Stimulated activated CD8-positive, alpha-beta memory T cell treated with anti-CD3 and anti-CD28 coated beads, Interleukin-15, amount 100 ng/mL, for 4 hours (primary cell): ENCODE measurements at places on chromosomes 7 and 10.

DNA sequence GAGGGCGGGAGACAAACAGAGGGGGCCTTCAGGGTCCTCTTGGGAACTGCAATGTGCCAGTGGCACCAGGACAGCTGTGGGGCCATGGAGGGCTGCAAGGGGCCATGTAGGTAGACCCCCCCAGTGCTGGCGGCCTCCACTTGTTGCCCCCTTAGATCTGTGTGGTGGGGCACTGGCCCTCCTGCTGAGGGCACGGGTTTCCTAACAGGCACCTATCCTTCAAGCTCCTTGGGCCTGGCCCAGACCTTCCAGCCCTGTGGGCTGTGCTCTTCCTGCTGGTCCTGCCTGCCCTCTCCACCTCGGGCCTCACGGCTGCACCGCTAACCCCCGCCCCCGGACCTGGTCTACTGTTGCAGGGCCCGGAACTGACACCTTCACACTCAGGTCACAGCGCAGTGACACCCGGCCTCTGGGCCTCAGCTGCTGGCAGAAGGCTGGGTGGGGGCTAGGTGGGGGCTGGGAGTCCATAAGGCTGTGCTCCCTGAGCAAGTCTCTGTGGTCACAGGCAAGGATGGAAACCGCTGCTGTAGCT is 12.6 kb downstream of the RASGEF1A start:
- DNase-seq: no peak

DNA sequence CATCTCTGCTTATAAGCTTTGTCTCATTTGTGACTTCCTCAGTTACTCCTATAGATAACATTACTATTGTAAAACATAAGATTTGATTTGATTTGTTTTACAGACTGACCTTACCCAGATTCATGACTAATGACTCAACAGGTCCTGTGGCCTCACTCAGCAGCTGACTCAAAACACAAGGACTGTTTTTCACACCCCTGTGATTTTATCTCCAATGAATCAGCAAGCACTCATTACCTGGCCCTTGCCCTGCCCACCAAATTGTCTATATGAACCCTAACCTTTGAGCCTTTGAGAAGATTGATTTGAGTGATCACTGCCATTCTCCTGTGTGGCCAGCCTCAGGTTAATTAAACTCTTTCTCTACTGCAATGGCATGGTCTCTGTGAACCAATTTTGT is 1064.6 kb upstream of the LRRTM3 start:
- DNase-seq: no peak

GRCh38 chr10:113965683-113966082 is 78.0 kb upstream of the ADRB1 start:
- DNase-seq: no peak

DNA sequence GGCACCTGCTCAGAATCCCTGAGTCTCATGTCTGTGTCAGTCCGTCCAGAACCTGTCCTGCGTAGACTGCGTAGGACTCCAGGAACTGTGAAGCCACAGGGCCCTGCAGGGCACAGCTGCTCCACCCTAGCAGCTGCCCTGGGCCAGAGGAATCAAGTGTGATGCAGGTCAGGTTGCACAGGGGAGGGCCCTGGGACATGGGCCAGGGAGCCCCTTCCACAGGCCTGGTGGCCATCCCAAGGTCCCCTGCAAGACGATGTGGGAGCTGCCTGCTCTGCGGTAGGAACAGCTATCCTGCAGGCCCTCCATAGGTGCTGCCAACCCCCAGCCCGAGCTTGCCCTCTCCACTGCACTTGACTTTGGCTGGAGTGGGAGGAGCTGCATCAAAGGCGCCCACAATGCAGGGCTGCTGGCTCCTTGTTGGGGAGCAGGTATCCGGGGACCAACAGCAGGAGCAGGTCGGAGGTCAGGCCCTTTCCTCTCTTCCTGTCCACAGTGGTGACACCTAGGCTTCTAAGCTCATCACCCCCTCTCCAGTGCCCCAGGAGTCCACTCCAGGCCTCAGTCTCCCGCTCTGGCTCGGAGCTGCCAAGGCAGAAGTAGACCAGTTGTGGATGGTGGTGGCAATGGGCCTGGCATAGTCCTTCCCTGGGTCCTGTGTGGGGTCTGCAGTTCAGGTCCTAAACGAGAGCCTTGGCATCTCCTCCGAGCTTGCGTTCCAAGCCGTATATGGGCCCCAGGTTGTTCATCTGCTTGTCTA is 149.1 kb downstream of the MAPK8 start:
- DNase-seq: no peak

GRCh38 chr10:3527869-3528268 is 257.1 kb downstream of the KLF6 start:
- no peak for DNase-seq

GRCh38 chr7:128928159-128928813 is 9.4 kb upstream of the IRF5 start:
- no peak for DNase-seq

DNA sequence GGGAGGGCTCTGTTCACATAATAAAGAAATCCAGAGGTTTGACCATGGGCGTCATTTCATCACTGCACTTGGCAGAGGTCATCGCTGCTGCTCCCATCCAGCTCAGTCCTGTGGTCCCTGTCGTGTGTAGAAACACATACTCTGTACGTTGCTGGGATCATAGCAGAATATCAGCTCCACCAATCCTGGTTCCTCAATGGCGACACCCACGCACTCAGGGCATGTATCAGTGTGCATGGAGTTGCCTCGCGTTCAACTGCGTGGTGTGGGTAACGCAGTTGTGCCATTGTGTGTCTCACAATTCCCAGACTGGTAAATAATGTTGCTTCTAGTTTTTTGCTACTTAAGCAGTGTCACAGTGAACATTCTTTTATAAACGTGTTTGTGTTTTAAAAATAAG is 111.1 kb downstream of the LHPP start:
- no peak for DNase-seq
